ENCODE measurements at places on chromosomes 1 and 21.
A peak's percentile ranks its signal among the peaks of the same experiment; 100 is the strongest.

- no peak for DNase-seq
Measured at GRCh38 chr1:117535821-117536220, 70.0 kb upstream of the TENT5C start.

DNA sequence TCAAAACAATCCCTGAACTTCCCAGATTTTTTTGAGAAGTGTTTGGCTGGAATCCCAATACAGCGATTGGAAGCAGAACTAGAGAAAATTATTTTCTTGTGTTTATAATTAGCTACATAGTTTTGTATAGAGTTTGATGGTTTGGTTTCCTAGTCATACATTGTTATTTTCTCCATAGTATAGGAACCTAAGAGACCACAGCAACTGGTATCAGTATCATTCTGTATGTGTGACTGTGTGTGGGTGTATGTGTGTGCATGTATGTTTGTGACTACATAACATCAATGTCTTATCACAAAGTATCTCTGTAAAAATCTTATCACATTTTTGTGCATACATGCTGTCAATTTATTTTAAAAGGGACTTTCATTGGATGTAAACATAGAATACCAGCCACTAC is 780.5 kb downstream of the MRPL39 start:
- no peak for DNase-seq

GRCh38 chr1:226337276-226337875 is 28.4 kb upstream of the LIN9 start:
- no peak for DNase-seq

- DNase-seq, result no peak
Measured at GRCh38 chr1:221636967-221637366, 104.9 kb downstream of the DUSP10 start.

DNA sequence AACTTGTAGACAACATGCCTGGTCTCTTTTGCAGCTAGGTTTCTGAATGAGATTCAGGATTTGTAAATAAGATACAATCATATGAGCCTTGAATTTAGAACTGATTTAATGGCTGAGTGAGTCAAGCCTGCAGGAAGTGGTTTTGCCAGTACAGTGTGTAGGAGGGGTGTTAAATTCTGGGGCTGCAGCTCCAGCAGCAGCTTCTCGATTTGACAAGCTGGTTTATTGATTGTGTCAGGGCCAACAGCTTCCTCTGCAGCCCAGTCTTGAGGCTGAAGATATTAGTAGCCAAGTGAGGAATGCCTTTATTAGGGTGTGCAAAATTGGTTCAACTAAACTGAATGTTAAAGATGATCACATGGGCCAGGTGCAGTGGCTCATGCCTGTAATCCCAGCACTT is 11.5 kb upstream of the PLA2G5 start:
- DNase-seq, result no peak

DNA sequence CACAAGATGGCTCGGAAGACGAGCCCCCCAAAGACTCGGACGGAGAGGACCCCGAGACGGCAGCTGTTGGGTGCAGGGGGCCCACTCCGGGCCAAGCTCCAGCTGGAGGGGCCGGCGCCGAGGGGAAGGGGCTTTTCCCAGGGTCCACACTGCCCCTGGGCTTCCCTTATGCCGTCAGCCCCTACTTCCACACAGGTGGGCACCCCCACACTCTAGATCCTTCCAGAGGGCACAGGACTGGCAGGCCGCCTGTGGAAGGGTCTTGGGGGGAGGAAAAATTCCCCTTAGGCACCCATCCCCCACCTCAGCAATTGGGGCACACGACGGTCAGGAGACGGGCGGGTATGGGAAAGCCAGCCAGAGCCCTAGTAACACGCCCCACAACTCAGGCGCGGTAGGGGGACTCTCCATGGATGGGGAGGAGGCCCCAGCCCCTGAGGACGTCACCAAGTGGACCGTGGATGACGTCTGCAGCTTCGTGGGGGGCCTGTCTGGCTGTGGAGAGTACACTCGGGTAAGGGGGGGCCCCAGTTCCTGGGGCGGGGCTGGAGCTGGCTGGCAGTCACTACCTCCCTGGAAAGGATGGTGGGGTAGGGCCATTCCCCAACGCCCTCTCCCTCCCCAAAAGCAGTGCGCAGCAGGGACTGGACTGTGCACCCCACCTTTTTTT is 16.1 kb downstream of the NOC2L start:
- no peak for DNase-seq

GRCh38 chr1:75502776-75503175 is 108.1 kb downstream of the SLC44A5 start:
- DNase-seq, result no peak

- DNase-seq, result no peak
Measured at GRCh38 chr1:163170975-163171676, 31.6 kb downstream of the RGS5 start.

DNA sequence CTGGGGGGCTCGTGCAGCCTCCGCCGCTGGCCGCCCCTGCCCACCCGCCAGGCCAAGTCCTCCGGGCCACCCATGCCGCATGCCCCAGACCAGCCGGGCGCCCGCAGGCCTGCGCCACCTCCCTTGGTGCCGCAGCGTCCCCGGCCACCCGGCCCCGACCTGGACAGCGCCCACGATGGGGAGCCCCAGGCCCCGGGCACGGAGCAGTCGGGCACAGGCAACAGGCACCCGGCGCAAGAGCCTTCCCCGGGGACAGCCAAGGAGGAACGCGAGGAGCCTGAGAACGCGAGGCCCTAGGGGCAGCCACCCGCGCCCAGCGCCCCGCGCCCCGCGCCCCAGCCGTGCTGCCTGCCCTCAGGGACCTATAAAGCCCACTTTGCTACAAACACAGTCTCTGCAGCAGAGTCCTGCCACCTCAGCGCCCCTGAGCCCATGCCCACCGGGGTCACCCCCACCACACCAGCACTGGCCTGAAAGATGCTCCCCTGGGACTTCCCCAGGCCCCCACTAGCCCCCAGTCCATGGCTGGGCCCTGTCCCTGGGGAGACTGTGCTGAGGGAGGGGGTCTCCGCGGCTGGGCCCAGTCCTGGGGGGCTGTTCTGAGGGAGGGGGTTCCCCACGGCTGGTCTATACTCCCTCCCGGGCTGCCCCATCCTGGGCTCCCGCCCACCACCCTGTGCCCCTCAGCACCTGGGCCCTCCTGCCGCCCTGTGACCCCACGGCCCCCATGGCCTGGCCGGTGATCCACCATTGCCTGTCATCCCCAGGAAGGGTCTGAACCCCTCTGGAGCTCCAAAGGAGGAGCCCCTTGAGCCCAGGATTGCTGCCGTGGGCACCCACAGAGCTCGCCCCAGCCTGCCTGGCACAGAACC is 8.6 kb downstream of the TNFRSF18 start:
- DNase-seq, result no peak

- no peak for DNase-seq
Measured at GRCh38 chr21:45990741-45991605, 9.4 kb downstream of the COL6A1 start.

- DNase-seq, result peak; percentile 11
Measured at GRCh38 chr21:37367703-37368540, 1.3 kb downstream of the DYRK1A start.

GRCh38 chr1:36377791-36378492 is 7.8 kb downstream of the STK40 start:
- no peak for DNase-seq

- no peak for DNase-seq
Measured at GRCh38 chr1:104884939-104885338, 1135.2 kb downstream of the AMY1C start.

- no peak for DNase-seq
Measured at GRCh38 chr1:178241837-178242236, 147.9 kb downstream of the RASAL2 start.

DNA sequence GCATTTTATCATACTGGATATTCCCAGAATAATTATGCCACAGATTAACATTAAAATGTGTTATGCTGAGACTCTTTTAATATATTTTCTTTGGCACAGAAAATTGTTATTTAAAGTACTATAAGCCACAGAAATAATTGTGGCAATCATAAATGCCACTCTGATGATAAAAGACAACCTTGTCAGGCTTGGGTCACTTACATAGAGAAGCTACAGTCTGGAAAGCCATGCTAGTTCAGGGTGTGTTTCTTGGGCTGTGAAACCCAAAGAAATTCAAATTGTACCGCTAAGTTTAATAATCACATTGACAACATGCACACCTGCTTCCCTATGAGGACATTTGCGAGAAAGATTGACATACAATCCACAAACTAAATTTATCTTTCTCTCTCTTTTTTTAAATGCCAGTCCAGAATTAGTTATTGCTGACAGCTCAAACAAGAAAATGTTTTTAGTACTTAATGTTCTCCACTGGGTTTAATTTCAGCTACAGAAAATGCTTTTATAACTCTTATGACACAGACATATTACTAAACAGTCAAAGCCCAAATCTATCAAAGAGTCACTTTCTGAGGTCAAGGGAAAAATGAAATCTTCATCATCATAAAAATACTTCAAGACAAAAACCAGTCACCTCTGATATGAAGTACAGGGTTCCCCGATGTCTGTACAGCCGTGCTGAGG is 38.7 kb downstream of the TTC13 start:
- DNase-seq, result no peak
